ENCODE measurements at places on chromosomes 6 and 20.

- DNase-seq = no peak
Measured at GRCh38 chr6:37827603-37828265, 8.2 kb downstream of the ZFAND3 start.

DNA sequence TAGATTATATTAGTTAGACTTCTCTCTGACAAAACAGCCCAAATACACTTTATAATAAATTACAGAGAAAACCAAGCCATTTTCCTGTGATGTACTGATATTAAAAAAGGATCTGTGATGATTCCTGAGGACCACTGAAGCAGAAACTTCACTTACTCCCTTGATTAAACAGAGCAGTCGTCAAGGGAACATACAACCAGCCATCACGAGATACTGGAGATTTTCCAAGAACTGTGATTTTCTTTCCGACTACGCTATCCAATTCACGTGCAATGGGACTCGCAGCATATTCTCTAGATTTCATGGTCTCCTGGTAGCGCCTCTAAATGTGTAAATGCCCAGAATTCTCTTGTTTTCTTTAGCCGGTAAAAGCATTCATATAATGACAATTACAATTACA lies 377.4 kb downstream of the PHF3 start:
- no peak for DNase-seq

DNA sequence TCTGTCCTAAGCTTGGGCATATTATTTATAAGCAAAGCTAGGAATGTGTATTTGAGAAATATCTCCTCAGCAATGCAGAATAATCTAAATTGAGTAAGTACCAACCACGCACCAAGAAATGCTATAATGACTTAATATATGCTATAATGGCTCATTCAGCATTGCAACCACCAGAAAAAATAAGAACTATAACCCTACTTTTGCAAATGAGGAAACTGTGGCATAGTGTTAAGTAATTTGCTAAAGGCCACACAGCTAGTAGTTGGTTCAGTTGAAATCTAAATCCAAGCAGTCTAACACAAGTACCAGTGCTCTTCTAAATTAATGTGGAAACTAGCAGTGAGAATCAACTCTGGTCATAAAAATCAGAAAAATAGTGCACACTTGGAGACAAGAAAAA lies 35.7 kb downstream of the HBS1L start:
- no peak for DNase-seq

GRCh38 chr6:45898941-45899682 lies 116.5 kb downstream of the CLIC5 start:
- DNase-seq = no peak

DNA sequence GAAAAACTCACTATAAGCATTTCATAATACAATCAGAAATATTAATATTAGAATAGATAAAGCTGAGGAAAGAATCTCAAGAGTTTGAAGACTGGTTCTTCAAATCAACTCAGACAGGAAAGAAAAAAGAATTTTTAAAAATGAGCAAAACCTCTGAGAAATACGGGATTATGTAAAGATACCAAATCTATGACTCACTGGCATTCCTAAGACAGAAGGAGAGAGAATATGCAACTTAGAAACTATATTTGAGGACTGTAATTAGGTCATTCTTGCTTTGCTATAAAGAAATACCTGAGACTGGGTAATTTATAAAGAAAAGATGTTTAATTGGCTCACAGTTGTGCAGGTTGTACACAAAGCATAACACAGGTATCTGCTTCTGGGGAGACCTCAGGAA lies 665.1 kb downstream of the RNF144B start:
- no peak for DNase-seq

GRCh38 chr6:40457261-40457660 lies 129.9 kb downstream of the LRFN2 start:
- no peak for DNase-seq

- no peak for DNase-seq
Measured at GRCh38 chr6:42450477-42451332, 1.0 kb downstream of the TRERF1 start.

DNA sequence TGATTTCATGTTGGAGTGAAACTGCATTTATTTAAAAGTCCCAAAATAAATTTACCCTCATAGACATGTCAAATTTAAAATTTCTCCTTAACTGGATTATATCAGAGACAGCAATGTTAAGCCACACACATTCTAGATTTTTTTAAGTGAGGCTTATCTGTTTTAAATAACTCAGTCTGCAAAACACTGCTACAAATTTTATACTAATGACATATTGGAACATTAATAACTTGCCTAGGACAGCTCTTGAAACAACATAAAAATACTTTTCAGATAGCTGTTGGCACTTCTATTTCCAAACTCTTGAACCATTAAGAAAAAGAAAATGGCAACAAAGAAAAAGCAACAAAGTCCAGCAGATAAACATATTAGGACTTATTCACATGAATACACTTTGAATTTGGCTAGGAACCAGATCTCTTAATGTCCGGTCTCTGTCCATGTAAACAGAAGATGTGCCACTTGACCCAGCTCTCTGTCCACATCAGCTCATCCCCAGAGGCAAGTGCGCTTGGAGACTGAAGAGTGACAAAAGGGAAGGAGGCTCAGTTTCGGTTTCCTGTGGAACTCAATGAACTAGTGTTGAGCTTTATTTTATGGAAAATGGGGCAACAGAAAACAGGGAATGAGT lies 219.3 kb upstream of the THBS2 start:
- peak; percentile 7 for DNase-seq

DNA sequence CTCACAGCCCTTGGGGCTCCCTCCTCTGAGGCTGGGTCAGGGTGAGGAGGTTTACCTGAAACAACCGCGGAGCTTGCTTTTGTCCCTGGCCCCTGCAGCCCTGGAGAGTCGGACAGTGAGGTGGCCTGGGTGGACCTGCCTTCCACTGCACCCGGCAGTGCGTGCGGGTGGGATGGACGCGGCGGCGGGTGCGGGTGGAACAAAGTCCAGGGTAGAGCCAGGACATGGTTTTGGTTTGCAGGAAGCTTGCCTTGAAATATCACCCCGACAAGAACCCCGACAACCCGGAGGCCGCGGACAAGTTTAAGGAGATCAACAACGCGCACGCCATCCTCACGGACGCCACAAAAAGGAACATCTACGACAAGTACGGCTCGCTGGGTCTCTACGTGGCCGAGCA lies 27.1 kb downstream of the UCKL1 start:
- no peak for DNase-seq

DNA sequence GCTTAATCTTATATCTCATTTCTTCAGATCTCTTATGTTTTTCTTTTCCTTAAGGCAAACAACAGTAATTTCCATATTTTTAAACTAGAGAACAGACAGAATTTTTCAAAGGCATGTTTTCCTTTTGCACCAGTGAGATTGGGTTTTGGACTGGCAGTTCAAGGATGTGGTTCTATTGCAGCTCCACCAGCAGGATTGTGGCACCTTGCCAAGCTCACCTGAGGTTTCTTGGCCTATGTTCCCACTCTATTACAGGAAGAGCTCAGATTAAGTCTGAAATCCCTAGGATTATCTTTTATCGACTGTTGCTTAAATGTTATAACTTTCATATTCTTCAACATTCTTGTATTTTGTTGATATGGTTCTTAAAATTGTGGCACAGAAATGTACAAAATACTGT lies 218.9 kb downstream of the PLCB4 start:
- no peak for DNase-seq

GRCh38 chr6:115270953-115271352 lies 789.7 kb downstream of the FRK start:
- DNase-seq = no peak

- no peak for DNase-seq
Measured at GRCh38 chr6:96528193-96528592, 6.6 kb downstream of the UFL1 start.

DNA sequence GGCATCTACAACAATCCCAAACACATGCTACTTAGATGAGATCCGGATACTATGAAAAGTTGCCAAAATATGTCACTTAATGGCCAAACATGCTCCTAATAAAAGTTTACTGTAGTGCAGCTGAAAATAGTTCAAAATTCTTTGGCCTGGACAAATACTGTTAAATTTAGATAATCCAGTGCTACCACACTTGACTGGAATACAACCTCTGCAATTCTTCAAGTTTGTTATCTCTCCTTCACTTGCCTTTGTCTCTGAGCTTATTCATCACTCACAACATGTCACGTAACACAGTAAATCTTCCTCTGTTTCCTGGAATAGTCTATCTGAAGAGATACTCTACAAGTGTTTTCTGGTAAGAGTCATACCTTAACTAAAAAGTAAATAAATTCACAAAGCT lies 10.5 kb upstream of the PLN start:
- DNase-seq = peak; percentile 10

- DNase-seq = peak; percentile 59
Measured at GRCh38 chr6:152575621-152576150, 61.5 kb downstream of the SYNE1 start.

- DNase-seq = no peak
Measured at GRCh38 chr6:169225131-169225576, 28.5 kb downstream of the THBS2 start.

DNA sequence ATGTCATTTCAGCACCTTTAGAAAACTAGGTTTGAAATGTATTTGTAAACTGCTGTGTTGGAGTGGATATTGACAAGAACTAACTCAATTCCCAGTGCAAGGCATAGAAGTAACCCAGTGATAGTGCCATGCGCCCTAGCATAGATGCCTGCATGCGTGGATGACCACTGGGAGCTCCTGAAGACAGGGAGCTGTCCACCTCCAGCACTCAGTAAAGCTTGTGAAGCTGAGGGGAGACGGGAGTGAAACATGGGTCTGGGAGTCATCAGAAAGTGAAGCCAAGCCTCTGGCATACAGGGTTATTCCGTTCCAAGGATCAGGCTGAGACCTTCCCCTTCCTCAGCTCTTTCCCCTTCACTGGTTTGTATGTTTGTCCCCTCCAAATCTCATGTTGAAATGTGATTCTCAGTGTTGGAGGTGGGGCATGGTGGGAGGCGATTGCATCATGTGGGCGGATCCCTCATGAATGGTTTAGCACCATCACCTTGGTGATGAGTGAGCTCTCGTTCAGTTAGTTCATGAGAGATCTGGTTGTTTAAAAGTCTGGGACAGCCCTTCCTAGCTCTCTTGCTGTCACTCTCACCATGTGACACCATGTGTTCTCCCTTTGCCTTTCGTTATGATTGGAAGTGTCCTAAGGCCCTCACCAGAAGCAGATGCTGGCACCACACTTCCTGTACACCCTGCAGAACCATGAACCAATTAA lies 146.5 kb upstream of the FERMT1 start:
- DNase-seq = no peak

DNA sequence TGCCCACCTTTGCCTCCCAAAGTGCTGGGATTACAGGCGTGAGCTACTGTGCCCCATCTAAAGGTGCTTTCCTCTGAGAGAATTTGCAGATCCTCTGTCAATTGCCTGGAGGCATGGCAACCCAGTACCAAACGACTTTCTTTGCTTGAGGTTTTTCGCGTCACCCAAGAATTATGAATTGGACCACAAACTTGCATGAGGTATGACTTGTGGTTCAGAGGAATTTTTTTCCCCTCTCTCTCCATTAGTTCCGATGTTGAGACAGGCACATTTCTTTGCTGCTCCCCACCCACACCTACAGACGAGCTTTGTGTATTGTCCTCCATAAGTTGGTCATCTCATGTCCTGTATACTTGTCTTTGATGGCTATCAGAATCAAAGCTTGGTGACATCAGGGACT lies 11.8 kb upstream of the SCAF8 start:
- no peak for DNase-seq

GRCh38 chr20:33788351-33789049 lies 22.6 kb upstream of the CHMP4B start:
- DNase-seq = no peak

- peak; percentile 50 for DNase-seq
Measured at GRCh38 chr6:116971959-116972358, 94.9 kb downstream of the RFX6 start.

DNA sequence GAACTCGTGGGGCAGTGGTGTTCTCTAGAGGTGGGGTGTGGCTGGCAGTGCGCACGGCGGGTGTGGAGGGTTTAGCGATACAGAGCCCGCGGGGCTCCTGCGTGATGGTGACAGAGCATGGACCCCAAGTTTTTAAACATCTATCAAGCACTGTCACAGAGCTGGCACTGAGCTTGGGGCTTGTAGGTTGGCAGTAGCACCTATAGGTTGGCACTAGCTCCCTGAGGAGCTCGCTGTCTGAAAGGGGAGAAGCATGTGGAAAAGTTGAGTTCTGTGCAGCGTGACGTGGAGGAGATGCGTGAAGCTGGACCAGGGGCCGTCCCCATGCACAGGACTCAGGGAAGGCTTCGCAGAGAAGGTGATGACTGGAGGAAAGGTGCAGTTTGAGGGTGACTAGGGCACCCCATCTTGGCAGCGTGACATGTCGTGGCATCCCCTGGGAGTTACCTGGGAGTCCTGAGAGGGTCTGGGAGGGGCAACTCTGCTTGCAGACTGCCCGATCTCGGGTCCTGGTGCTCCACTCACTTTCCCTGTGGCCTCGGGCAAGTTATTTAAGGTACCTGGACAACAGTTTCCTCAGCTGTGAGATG lies 122.0 kb downstream of the CDH4 start:
- DNase-seq = no peak

DNA sequence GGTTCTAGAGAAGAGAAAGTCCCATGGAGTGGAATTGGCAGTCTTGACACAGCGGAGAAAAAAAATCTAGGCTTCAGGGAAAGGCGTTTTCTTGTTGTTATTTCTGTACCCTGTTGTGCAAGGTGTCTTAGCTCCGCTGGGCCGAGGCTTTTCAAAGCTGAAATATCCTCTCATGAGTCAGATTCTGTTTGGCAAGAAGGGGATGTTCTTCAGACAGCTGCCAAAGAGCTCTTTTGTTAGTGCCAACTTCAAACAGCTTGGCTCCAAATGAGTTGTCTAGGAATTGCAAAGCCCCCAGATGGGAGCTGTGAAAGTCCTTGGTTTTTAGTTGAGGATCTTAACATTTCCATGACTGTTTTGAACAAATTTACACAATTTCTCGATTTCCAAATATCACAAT lies 45.6 kb downstream of the LRRN4 start:
- DNase-seq = peak; percentile 95

GRCh38 chr20:13995841-13996240 lies 525 bp downstream of the MACROD2 start:
- peak; percentile 43 for DNase-seq

- DNase-seq = no peak
Measured at GRCh38 chr20:39057911-39058310, 95.8 kb downstream of the DHX35 start.

DNA sequence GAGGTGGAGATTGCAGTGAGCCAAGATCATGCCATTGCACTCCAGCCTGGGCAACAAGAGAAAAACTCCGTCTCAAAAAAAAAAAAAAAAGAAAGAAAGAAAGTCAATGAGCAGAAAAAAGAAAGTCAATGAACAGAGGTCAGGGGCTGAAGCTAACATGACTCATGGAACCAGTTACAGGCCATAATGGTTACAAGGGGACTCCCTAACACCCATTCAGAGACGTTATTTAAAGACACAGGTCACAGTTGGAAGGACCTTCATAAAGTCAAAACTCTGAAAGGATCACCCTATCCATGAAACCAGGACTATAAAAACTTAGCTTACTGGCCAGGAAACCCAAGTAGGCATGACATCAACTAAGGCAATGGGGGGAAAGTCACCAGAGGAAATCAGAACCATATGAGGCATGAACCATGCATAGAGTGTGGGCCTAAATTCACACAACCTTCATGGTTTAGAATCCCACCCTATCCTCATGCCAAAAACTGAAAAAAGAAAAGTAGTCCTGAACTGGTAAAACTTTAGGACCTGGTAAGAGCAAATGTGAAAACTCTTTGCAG lies 18.2 kb downstream of the FBXL4 start:
- peak; percentile 32 for DNase-seq

All from foreskin fibroblast (primary cell).